Kidney epithelial cell (primary cell): ENCODE measurements at places on chromosomes 1 and 21.

GRCh38 chr1:17881761-17882160 lies 126.6 kb downstream of the ACTL8 start:
- no peak for DNase-seq

- DNase-seq: no peak
Measured at GRCh38 chr1:31646259-31646960, 1.7 kb upstream of the PEF1 start.

DNA sequence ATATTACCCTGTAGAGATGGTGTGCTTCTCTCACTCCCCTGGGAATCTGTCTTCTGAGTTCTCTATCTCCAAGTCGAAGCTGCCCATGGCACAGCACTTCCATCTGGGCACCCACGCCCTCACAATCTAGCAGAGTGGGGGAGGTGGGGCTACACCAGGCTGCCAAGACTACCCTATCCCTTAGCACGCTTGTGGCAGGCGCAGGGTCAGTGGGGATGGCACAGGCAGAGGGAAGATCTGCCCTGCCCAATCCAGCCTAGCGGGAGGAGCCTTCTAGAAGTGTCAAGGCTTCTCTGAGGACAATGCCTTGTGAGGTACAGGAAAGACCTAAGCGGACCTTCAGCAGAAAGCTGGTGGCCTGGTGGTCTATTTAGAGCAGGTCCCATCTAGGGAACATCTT lies 49.1 kb downstream of the DMAP1 start:
- DNase-seq: no peak

- no peak for DNase-seq
Measured at GRCh38 chr1:22317231-22317919, 134.3 kb upstream of the ZBTB40 start.

- DNase-seq: no peak
Measured at GRCh38 chr1:18183533-18183932, 75.9 kb downstream of the IGSF21 start.

GRCh38 chr1:19775317-19775716 lies 24.4 kb downstream of the TMCO4 start:
- DNase-seq: no peak

- no peak for DNase-seq
Measured at GRCh38 chr1:94463056-94463764, 45.0 kb downstream of the ABCD3 start.
